Natural killer cell (primary cell): ENCODE measurements at places on chromosomes 4 and X. TPM values are rescaled to one million over a fixed set of nuclear protein-coding genes. Genes with fewer than 3 reads are reported as not detected.

GRCh38 chr4:41070516-41071281, 143.6 kb downstream of the APBB2 start:
- no peak for DNase-seq

Gene CABS1
- total RNA-seq: not detected

Gene C4orf54
- total RNA-seq: not detected

DNA sequence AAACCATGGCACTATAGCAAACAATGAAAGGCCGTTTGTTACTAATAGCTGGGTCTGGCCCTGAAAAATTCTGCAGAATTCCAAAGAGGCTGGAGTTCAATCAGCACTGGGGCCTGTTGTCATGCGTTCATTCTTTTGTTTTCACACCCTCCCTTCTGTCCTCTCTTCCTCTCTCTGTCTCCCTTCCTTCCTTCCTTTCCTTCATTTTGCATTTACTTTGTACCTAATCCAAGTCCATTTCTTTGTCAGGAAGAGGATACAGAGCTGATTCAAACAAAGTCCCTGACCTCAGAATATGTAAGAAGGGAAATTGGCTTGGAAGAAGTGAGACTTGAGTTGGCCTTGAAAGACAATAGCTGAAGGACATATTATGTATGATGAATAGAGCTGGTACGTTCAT, 119.6 kb upstream of the LDB2 start:
- no peak for DNase-seq

Gene WNK3
- total RNA-seq: not detected

Gene RBM47
- 3.9 TPM for total RNA-seq

DNA sequence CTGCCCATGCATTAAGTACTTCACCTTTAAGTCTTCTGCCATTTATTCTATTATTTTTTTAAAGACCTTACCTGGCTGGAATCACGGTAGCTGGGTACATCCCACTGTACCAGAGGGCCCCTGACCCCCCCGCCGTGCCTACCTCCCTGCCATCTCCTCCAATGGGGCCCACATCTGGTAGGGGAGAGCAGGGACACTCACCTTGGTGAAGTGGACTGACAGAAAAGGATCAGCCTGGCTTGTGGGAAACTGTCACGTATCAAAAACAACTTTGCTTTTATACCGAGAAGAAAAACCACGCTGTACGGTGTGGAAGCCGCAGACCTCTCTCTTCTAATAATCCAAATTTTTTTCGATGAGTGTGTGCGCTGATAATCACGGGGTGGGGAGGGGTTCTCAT, at the start of gene FOXP3:
TSS of gene FOXP3 (minus strand) at position 251 of the 400 bp plus-strand sequence. CDS start 6,205 bp downstream, outside the sequence.
- DNase-seq: no peak

DNA sequence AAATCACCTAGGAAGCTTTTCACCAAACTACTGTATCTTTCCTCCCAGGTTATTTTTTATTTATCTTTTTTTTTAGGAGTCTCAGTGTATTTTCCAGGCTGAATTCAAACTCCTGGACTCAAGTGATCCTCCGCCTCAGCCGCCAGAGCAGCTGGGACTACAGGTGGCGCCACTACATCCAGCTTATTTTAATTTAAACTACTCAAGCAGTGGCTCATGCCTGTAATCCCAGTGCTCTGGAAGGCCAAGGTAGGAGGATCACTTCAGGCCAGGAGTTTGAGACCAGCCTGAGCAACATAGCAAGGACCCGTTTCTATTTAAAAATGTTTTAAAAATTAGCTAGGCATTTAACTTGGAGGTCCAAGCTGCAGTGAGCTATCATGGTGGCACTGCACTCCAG, 37.8 kb downstream of the LEF1 start:
- no peak for DNase-seq

GRCh38 chr4:20432088-20432487, 180.4 kb downstream of the SLIT2 start:
- no peak for DNase-seq

DNA sequence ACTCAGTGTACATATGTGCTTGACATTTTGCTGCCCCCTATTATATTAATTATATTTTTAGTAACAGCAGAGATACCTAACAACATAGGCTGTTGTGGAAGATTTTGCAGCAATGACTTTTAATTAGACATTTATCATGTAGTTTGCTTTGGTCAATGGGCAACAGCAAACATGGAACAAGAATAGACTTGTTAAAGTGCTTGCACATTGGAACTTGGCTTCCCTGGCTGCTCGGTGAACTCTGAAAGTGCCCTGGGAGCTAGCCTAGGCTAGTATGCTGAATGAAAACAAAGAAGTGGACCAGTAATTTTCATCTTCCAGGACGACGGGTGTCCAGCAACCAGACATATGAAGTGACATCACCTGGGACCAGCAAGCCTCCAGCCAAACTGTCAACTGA, 1157.1 kb downstream of the ARAP2 start:
- DNase-seq: no peak

DNA sequence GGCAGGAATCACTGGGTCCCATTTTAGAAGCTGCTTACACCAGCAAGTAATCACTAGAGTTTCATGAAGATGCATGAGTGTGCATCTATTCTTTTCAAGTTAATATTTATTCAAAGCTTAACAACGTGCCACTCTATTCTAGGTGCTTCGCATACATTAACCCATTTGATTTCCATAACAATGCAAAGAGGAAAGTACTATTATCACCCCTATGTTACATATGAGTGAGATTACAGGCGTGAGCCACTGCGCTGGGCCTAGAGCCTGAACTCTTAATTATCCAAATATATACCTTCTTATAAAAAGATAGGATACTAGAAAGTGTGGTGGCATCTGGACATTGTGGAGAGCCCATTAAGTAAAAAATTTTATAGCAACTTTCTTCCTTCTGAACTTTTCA, 65.4 kb downstream of the CXCL13 start:
- no peak for DNase-seq

Gene ADH1A
- not detected for total RNA-seq

Gene ATP6AP2
- total RNA-seq: 99.9 TPM

- DNase-seq: no peak
Observed at GRCh38 chrX:6095469-6095868, 133.2 kb downstream of the NLGN4X start.

DNA sequence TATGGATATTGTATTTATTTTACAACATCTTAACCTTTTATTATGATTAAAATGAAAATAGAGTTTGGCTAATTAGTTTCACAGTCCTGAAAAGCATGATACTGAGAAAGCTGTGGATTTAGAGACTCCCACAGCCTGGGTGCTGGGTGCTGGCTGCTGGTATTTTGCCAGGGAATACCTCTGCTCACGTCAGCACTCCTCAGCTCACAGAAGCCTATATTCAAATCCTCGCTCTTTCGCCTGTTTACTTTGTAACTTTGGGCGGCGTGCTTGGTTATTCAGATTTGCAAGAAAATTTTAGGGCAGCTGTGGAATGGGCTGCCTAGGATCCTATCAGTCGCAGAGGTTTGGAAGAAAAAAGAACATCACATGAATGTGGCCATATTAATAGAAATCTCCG, 261.8 kb downstream of the DCTD start:
- DNase-seq: no peak

- DNase-seq: no peak
Observed at GRCh38 chrX:51852096-51852495, 41.3 kb upstream of the MAGED1 start.

DNA sequence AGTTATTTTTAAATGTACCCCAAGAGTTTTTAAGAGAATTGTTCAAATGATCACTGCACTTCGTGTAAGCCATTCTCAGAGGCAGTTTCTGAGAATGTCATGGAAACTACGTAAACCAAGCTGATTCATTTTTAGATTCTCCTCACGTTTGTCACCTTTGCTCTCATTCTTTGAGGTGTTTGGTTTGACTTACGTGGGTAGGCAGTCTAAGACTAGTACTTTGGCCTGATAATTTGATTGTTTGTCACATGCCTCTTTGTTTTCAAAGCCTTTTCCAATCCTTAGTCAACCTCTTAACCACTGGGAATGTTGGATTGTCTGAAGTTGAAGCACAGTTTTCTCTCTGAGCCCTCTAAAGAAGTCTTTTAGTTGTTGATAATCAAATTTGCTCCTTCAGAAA, 10.5 kb downstream of the SEPTIN11 start:
- no peak for DNase-seq

DNA sequence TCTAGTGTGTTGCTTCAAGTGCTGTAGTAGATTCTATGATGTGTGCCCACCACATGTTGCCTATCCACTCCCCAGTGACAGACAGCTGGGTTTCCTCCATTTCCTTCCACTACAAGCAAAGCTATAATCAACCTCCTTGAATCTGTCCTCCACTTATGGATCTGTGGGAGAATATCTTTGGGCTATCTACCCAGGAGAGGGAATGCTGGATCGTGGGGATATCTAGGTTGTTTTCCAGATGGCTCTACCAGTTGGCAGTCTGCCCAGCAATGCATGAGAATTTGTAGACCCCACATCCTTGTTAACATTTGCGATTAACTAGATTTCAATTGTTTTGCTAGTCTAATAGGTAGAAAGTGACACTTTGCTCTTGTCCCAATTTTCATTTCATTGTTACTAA, 10.3 kb downstream of the NMU start:
- DNase-seq: no peak

DNA sequence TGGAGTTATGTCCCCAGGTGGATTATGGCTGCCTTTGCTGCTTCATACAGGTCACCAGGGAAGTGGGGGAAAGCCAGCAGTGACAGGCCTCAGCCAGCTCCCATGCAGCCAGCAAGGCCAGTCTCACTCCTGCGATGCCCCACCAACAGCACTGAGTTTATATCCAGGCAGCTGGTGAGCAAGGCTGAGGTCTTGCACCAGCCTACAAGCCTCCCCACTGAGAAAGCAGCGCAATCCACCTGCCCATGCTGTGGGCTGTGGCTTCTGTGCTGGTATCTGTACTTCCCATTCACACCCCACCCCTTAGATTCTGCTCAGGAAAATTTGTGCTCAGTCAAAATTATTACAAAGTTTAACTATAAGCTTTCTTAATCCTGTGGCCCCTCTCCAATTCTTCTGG, 153.5 kb downstream of the HHIP start:
- no peak for DNase-seq

GRCh38 chr4:169485791-169486742, 126.3 kb downstream of the NEK1 start:
- DNase-seq: peak; percentile 63

Gene SERPINA7
- total RNA-seq: not detected

DNA sequence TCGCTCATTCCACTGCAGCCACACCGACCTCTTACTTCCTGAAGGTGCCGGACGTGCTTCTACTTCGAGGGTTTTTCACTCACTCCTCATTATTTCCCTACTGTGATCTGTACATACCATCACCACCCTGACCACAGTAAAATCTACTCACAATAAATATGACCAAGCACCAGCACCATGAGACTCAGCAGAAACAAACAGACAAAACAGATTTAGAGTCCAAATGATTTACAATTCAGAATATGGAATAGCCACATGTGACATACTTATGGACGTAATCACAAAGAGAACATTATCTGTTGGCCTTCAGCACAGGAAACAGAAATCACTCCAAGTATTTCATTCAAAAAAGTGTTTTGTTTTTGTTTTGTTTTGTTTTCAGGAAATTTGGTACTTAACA, 16.1 kb upstream of the KLB start:
- DNase-seq: no peak

GRCh38 chrX:9117851-9118250, 83.9 kb upstream of the FAM9B start:
- no peak for DNase-seq

Gene SMPX
- not detected for total RNA-seq

Gene UBE2K
- total RNA-seq: 53.9 TPM

Gene PHEX
- 0.10 TPM for total RNA-seq

DNA sequence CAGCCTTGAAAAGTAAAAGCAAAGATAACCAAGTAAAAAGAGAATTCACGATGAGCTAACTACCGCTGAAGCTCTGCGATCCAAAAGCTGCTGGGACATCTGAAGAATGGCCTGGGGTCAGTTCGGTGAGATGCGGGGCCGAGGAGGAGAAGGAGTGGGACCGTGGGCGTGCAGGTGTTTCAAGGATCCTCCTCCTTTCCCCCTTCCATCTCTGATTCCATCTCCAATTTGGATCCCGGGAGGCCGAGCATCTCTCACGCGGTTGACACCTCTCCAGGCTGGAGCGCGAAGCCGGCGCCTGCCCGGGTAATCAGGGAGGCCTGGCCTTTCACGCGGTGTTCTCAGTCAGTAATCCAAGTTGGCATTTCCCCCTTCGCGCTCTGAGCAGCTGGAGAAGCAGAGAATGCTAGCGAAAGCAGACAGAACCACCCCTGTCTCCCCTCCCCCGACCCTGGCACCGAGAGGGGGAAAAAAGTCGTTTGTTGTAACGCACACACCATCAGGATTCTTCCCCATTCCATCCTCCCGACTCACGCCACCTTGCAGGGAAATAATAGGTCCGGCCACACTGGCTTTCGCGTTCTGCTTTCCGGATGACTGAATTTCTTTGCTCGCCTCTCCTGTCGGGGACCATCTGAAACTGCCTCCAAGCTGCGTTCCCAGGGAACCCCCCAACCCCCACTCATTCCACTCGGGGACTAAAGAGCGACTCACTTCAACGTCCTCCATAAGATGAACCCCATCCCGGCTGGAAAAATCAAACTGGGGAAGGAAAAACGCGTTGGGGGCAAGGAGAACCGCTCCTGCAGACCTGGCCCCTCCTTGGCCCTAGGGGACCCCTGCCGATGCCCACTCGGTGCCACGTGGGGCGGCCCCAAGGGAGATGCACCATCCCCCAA, 6.5 kb downstream of the NEUROG2 start:
- DNase-seq: no peak

Gene DRD5
- not detected for total RNA-seq

Gene NEIL3
- total RNA-seq: 1.9 TPM
